Stimulated activated CD4-positive, alpha-beta T cell treated with anti-CD3 and anti-CD28 coated beads, TNF-alpha, amount 100 ng/mL, for 1 hour (primary cell): ENCODE measurements at places on chromosomes 3 and 15.

- DNase-seq, result no peak
These were observed 586.4 kb downstream of the GRM7 start for GRCh38 chr3:7447197-7447769.

DNA sequence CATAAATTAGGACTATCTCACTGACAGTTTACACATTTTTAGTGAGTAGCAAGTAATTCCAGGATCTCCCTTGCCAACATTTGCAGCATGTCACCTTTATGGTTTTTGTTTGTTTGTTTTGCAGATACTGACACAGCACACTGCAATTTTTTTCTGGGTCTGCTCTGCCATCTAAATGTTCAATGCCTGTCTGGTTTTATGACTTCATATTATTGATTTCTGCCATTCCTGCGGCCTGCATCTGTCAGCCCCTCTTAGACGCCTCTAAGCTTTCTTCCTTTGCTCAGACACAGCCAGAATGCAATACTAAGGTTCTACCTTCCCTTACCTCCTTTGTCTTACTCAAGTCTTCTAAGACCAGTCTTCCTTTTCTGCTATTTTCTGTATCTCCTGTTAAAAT lies 321.2 kb upstream of the AZI2 start:
- DNase-seq, result no peak

DNA sequence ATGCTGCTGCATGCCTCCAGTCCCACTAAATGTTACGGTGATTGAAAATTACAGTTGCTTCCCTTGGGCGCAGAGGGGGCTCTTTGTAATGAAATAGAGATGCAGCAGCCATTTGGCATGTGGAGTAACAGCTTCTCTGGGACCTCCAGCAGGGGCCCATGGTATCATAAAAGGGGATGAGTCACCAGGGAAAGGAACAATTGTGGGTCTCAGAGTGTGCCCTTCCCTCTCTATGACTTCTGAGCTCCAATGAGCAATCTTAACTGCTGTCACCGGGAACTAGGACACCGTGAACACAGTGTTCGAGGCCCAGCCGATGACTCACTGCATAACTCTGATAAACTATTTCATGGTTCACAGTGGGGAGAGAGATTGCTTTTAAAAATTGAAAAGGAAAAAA lies 164.8 kb upstream of the NUDT16 start:
- DNase-seq, result no peak

DNA sequence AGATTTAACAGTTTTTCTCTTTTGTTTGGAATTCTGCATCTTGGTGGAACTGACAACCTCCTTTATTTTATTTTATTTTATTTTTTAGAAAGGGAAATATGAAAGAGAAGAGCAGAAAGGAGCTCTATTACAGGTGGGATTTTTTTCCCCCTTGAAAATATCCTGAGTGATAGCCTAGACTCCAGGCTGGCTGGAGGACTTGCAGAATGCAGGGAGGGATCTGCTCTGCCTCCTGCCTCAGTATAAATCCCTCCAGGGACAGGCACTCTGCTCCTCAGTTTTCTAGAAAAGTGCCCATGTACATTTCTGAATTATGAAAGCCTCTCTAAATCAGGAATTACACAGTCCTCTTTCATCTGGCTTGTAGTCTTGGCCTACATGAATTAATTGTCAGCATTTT lies 173.7 kb downstream of the TMEM108 start:
- DNase-seq, result no peak

GRCh38 chr3:121809249-121809648 lies 25.6 kb downstream of the IQCB1 start:
- DNase-seq, result no peak

GRCh38 chr3:197460002-197460401 lies 95.8 kb downstream of the BDH1 start:
- no peak for DNase-seq

DNA sequence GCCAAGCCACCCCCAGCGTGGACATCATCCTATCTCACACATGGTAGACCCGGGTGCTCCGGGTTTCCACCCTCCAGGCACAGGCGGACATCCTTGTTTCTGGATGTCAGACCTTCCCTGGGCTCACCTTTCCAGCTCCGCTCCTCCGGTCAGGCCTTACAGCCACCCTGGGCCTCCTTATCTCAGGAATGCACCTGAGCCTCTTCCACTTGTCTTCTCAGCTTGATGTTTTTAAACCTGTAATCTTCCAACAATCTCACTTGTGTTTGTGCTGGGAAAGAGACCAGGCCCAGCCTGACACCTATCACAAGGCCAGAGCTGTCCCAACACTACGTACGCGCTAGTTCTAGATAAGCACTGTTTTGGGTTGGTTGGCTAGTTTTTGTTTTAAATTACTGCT lies 53.9 kb downstream of the NIPA2 start:
- no peak for DNase-seq

- no peak for DNase-seq
These were observed 26.6 kb upstream of the B3GNT5 start for GRCh38 chr3:183226333-183226890.

GRCh38 chr15:82774496-82774895 lies 31.4 kb downstream of the FSD2 start:
- no peak for DNase-seq

GRCh38 chr3:87250009-87250408 lies 22.9 kb downstream of the CHMP2B start:
- no peak for DNase-seq

GRCh38 chr3:177665122-177665808 lies 468.0 kb upstream of the TBL1XR1 start:
- no peak for DNase-seq

DNA sequence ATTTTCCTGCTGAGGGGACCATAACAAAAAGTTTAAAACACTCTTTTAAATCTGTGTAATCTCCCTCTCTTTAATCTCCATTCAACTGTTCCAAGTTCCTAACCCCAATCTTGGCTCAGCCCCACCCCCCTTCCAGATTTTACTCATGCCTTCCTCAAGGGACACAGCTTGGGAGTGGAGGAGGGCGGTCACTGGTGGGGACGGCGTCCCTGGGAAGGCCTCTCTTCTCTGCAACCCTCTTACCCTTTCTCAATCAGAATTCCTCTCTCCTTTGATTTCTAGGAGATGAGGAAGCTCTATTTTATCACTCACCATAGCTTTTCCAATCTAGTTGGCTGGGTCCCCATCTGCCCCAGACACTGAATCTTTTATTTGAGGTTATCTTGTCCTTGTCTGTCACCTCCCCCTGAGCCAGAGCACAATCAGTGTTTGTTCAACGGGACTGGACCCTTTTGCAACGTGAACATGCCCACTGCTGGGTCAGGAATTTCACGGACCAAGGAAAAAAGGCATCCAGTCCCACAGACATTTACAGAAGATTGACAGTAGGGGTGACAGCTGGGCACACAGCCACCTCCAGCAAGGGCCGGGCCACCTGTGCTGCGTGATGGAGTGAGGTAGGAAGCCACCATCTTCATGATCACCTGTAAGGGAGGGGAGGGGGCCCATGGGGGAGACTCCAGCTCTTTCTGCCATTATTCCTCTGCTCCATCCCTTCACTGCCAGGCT lies 84.0 kb upstream of the HERC1 start:
- DNase-seq, result no peak

GRCh38 chr3:29167180-29167579 lies 113.7 kb upstream of the RBMS3 start:
- no peak for DNase-seq

- DNase-seq, result no peak
These were observed 363.6 kb downstream of the RORA start for GRCh38 chr15:60865507-60865906.

GRCh38 chr3:123881771-123882170 lies 2.4 kb downstream of the MYLK start:
- no peak for DNase-seq

- DNase-seq, result no peak
These were observed 51.2 kb downstream of the SETD5 start for GRCh38 chr3:9448643-9449042.

DNA sequence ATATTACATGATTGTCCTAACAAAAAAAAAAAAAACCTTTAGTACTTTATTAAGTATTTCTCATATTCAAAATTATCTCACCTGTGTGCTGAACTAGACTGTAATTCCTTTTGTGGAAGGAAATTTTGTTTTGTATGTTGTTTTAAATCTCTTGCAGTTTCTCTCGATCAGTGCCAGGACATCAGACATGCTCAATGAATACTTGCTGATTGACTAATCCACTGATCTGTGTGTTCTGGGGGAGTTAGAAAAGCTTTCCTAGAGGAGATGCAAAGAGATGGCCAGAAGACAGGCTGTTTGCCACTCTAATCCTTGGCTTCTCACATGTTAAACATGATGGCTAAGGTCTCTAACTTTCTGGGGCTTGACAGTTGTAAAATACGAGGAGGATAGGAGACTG lies 233.3 kb upstream of the NR2E3 start:
- no peak for DNase-seq

DNA sequence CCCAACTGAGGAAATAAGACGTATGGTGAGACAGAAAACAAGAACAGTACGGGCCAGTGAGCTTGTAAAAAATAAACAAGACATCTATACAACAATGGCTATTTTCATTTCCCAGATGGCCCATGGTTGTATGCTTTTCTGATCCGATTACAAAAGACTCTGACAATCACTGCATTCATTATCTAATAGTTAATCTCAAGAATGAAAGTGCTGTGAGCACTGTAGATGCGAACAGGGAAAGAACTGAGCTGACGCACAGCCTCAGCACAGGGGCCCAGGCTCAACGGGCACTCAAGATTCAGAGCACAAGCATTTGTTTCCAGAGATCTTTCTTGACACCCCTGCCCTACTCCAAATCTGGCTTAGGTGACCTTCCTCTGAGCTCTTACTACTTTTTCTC lies 6.9 kb downstream of the MTMR10 start:
- no peak for DNase-seq

- no peak for DNase-seq
These were observed 177.8 kb downstream of the CBLB start for GRCh38 chr3:105691053-105691452.

- DNase-seq, result no peak
These were observed 312.7 kb upstream of the DPH6 start for GRCh38 chr15:35858707-35859106.

DNA sequence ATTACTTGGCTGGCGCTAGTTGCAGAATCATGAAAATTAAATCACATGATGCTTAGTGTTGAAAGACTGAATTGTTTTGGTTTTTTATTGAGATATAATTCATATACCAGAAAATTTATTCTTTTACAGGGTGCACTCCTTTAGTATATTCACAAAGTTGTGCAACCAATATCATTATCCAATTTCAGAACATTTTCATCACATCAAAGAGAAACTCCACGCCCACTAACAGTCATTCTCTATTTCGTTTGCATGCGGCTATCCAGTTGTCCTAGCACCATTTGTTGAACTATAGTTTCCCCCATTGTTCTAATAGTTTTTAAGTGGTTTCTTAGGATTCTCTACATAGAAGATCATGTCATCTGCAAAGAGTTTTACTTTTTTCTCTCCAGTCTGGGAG lies 3.7 kb downstream of the EHD4 start:
- DNase-seq, result no peak

DNA sequence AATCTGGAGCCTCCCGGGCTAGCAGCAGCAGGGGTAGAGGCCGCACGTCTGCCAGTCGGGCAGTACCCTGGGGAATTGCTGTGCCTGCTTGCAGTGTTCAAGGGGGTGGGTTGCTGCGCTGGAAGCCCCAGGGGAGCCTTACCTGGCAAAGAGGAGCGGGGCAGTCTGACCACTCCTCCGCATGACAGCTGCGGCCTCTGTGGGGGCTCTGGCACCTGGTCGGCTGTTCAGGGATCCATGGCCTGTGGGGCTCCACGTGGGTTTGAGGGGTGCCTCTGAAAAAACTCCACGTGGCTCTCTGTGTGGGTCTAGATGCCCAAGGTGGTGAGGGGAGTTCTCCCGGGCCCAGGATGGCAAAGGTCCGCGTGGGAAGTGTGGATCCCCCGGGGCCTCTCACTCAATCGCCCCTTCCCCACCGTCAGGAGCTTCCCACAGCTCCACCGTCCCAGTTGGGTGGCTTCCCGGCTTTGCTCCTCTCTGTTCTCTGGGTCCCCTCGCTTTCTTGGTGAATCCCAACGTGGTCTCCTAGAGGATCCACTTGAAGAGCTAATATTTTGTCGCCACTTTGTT lies 184.5 kb downstream of the EFHB start:
- DNase-seq, result no peak

DNA sequence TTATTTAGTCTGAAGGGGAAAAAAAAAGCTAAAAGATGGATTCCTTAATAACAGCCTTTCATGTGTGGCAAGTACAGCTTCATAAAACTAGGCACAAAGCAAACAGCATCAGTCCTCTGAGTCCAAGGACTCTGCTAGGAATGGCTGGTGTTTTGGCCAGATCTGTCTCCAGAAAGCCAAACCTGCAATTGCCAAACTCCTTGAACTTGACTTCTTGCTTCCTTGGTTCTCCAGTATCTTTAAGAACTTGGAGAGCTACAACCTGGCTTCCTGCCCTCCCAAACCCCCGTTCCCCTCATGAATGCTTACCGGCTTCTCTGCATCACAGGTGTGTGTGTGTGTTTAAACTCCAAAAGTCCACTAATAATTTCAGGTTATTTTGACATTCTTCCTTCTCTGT lies 1.6 kb upstream of the PLOD2 start:
- DNase-seq, result no peak

- DNase-seq, result no peak
These were observed 1.4 kb downstream of the KBTBD13 start for GRCh38 chr15:65077981-65078352.

GRCh38 chr15:82942691-82943090 lies 9.8 kb downstream of the HOMER2 start:
- no peak for DNase-seq

- DNase-seq, result no peak
These were observed 129.8 kb upstream of the GBE1 start for GRCh38 chr3:81891055-81891895.

- DNase-seq, result no peak
These were observed 30.7 kb downstream of the C3orf38 start for GRCh38 chr3:88180398-88180999.

- no peak for DNase-seq
These were observed 87.8 kb upstream of the PLXND1 start for GRCh38 chr3:129694228-129694627.

- no peak for DNase-seq
These were observed 175.4 kb upstream of the LPP start for GRCh38 chr3:187978433-187979011.

GRCh38 chr3:14614189-14614588 lies 37.4 kb upstream of the CCDC174 start:
- DNase-seq, result no peak

DNA sequence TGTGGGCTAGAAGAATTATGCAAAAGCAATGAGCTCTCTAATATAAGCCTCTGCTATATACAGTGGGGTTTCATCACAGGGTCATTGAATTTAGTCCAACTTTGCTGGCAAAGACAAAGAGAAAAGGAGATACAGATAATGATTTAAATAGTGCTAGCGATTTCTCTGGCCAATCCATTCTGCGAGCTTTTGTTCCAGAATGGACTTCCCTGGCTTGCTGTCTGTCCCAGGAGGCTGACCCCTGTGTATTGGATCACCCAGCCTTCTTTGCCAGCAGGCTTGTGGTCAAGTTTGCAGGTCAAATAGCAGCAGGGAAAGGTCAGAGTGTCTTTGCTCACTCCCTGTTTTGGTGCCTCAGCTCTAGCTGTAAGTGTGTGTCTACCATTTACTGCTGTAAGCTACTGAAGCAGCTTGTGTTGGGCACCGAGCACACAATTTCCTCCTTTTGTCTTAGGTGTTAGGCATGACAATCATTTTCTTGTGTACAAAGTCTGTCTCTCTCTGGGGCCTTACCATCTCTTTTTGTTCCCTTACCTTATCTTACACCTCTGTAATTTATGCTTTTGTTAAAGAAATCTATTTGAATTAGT lies 55.7 kb downstream of the UNC13C start:
- no peak for DNase-seq

- DNase-seq, result no peak
These were observed 37.4 kb downstream of the GHSR start for GRCh38 chr3:172410702-172411477.

GRCh38 chr15:81954158-81954783 lies 91.5 kb downstream of the MEX3B start:
- no peak for DNase-seq
